NCI-H446 (cell line): ENCODE measurements at places on chromosomes 2 and 18.

DNA sequence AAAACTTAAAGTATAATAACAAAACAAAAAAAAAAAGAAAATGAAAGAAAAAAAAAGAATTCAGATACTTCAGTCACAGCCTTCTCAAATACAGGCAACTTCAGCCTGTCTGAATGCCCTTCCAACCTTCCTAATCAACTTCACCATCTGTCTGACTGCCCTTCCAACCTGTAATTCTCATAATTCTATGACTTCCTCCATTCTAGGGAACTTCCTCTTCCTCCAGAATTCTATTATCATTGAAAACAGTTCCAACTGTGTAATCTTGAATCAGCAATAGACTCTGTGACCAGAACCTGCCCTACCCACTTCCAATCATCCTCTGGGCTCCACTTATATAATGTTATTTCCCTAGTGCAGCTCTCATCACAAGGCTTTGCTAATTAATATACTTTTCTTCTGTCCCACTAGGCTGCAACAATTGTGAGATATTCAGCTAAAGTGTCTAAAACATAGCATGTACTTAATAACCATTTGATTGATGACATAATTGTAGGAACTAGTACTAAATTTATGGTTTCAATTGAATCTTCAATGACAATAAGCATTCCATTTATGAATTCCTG lies 127.3 kb downstream of the UPP2 start:
- DNase-seq = no peak

GRCh38 chr2:72145289-72145657 lies 2.4 kb downstream of the CYP26B1 start:
- peak; percentile 24 for DNase-seq

DNA sequence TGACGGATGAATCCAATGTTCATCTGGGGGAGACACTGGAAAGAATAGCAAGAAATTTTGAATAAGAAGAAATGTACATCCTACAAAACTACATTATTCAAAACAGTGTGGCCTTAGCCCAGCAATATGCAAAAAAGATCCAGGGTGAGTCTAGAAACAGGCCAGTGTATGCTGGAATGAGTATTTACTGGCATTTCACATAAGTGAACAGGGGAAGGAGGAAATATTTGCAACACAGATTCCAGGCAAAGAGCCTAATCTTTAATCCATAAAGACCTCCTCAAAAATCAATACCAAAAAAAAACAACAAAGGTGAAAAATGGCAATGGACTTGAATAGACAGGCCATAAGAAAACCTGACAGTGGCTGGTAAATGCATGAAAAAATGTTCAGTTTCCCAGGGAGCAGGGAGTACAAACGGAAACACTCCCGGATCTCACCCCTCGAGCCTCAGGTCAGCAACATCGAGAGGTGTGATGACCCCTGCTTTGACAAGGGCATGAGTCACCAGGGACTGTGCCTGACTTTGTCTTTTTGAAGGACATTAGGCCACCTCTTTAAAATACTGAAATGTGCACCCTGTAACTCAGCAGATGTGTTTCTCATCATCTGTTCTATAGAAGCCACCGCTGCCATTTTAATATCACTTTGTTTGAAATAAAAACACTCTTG lies 12.7 kb upstream of the GPC1 start:
- DNase-seq = no peak

- DNase-seq = no peak
These were observed 35.1 kb downstream of the SLC4A3 start for GRCh38 chr2:219662566-219662965.

DNA sequence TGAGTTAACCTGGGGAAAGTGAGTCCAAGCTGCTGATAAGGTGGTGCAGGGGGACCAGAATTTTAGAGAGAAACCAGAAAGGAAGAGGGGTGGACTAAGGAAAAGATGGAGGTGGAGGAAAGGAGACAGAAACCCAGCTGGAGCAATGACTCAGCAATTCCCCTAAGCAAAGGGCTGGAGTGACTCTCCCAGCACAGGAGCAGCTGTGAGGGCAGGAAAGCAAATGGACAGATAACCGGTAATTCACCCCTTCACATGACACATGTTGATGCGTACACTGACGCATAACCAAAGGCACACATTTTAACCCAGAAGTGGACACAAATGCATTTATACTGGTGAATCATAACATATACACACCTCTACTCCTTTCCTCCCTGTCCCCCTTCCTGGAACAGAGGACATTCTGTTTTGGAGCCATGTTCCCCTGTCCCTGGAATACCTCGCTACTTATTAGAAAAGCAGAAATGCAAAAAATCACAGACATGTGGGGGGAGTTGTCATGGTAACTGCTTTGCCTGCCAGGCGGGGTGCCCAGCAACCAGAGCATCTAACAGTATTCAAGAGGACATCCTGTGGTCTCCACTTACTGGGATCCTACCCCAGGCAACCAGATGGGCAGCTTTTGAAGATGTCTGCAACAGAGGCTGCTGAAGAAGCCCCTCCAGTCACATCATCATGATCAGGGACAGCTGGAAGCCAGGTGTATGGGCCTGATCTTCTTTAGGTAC lies 4.7 kb downstream of the CDK5R2 start:
- no peak for DNase-seq

GRCh38 chr2:233061591-233062450 lies 1.7 kb downstream of the INPP5D start:
- no peak for DNase-seq

DNA sequence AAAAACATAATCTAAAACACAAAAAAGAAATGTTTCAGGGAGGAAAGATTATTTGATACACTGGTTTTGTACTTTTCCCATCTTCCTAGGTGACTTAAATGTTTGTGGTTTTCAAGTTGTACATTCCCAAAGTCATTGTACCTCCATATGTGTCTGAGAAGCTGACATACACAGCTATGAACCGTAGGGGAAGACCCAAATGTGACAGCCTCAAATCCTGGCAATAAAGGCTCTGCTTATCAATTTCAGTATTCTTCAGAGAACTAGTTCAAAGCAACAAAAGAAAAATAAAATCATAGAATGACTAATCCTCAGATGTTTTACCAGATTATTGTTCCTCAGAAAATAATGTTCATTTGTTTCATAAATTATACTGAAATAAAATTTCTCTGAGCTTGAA lies 2.5 kb downstream of the DYNC2LI1 start:
- no peak for DNase-seq

DNA sequence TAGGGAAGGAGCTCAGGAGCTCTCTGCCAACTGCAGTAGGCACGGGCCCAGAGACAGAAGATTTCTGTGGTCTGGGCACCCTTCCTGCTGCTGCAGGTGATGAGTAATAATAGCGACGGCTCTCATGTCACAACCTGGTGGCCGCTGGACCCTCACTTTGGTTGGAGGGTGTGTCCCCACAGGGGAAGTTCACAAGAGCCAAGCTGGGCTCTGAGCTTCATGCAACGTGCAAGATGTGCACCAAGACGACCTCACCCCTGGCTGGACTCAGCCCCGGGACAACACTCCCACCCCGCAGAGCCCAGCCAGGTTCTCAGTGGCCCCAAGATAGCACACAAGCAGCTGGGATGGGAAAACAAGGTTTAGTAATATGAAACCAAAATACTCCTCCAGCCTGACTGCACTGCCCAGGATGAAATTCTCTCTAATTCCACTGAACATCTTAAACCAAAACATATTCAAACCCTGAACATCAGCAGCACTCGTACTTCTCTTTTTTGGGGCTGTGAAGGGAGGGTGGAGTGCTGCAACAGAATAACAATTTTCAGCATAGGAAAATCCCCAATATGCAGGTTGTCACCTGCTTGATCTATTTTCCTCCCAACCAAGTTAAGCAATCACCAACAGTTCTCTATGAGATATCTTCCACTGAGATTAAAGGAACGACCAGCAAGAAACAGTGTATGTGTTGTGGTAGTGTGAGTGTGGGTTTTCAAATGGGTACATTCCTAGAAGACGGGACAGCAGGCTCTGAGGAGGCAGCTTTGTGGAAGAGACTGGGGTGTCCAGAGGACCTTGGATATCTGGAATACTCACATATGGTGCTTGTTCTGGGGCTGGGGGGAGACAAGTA lies 26.5 kb downstream of the BCL2 start:
- no peak for DNase-seq

GRCh38 chr2:6353669-6354068 lies 512.0 kb downstream of the CMPK2 start:
- DNase-seq = no peak

DNA sequence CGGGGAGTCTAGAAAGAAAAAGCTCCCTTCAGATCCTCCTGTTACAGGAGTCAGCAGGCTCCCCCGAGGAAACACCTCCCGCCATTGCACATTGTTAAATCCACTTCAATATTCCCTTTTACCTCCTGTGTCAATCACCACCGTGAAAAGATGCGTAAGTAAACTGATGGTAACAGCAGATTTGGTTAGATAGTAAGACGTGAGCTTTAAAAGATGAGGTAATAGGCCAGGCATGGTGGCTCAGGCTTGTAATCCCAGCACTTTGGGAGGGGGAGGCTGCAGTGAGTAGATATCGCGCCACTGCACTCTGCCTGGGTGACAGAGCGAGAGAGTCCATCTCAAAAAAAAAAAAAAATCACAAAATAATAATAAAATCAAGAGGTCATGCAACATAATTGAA lies 15.2 kb upstream of the NCL start:
- no peak for DNase-seq

DNA sequence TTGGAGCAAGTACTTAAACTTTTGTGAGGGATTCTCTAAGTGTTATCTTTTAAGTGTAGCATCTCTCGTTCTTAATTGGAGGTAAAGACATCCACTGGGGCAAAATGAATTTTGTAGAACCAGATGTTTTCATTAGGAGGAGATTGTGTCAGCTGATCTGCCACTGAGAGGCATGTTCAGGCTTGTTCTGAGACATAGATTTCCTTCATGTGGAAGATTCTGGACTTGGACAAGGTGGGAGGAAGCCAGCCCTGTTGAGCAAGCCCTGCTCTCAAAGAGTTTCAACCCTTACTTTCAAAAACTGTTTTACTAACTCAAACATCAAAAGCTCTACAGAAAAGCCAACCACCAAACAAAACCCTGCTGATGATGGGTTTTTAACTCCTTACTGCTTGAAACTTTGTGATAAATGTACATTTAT lies 6.5 kb downstream of the MAP4K4 start:
- DNase-seq = peak; percentile 29

- no peak for DNase-seq
These were observed 1090.0 kb downstream of the BCL11A start for GRCh38 chr2:59463426-59463825.

- DNase-seq = no peak
These were observed 413.6 kb upstream of the ID2 start for GRCh38 chr2:8268172-8268783.

- no peak for DNase-seq
These were observed 277.9 kb upstream of the SIX3 start for GRCh38 chr2:44663471-44664073.

- DNase-seq = no peak
These were observed 440.9 kb downstream of the ZNF516 start for GRCh38 chr18:76054156-76054555.

GRCh38 chr2:160207804-160208654 lies 8.0 kb upstream of the ITGB6 start:
- DNase-seq = no peak

GRCh38 chr2:173872714-173873113 lies 92.5 kb downstream of the SP3 start:
- DNase-seq = no peak
